ENCODE measurements at places on chromosomes 1 and 21.

DNA sequence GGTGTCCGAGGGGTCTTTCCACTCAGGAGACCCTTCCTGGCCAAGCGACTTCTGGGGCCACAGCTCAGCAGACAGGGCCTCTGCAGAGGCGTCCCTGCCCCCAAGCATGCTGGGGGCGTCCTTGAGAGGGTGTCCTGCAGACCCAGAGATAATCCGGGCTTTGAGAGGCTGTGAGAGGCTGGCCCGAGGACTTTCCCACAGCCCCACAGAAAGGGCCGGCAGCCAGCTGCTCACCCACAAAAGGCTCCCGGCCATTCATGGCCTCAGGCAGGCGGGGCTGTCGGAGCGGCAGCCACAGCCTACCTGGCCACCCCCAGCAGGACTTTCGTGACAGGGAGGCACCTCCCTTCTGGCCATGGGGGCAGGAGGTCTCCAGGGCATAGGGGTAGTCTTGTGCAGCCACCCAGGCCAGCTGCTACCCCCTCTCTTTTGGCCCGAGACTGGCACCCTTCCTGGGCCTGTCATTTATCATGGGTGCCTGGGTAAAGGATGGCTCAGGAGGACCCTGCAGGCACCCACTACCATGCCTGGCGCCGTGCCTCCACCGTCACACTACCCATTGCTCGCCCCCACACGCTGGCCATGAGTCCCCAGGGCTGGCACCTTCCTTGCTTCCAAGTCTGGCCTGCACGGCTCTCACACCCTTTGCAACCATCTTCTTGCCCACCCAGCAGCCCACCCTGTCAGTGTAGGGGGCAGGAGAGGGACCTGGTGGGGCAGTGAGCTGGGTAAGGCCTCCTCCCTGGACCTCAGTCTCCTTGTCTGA, 11.1 kb upstream of the TNFRSF14 start:
- no peak for DNase-seq

- DNase-seq: no peak
Observed at GRCh38 chr1:236576004-236576403, 28.3 kb downstream of the HEATR1 start.

DNA sequence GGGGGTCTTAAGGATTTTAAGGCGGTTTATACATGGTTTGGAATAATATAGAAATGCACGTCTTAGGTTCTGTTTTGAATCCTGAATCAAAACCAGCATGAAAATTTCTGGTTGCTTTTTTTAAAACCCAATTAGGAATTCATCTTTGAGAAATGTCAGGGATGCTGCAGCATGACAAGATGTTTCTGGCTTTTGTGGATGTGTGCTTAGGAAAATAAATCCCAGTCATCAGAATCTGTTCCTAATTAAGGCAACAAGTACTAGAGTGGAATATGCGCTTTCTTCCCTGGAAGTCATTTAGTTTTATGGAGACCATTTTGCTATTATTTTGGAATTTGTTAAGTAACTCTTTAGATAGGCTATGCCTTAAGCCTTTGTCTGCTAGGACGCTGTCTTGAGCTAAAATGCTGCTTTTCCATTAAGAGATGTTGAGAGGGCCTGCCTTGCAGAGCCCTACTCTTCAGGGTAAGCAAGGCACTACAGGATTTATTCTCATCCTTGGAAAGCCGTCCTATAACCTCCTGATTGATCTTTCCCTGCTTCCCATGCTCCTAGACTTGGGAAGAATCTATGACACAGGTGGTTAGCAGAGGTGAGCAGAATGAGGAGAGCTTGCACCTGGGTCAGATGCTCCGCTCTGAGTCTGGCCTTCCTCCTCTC, 332.8 kb downstream of the DISC1 start:
- no peak for DNase-seq

DNA sequence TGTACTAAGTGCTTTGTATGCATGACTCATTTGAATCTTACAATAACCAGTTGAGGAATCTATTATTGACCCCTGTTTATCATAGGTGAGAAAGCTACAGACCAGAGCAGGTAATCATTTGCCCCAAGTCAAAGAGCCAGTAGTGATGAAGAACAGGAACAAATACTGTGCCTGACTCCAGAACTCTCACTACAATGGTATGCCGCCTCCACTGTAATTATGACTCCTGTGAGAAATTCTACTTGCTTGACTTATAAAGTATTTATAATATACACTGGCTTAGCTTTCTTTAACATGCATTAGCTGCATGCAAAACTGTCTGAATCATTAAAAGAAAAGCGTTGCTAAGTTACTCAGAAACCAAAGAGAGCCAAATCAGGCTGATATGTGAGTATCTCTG, 92.6 kb downstream of the ZNF281 start:
- DNase-seq: no peak

DNA sequence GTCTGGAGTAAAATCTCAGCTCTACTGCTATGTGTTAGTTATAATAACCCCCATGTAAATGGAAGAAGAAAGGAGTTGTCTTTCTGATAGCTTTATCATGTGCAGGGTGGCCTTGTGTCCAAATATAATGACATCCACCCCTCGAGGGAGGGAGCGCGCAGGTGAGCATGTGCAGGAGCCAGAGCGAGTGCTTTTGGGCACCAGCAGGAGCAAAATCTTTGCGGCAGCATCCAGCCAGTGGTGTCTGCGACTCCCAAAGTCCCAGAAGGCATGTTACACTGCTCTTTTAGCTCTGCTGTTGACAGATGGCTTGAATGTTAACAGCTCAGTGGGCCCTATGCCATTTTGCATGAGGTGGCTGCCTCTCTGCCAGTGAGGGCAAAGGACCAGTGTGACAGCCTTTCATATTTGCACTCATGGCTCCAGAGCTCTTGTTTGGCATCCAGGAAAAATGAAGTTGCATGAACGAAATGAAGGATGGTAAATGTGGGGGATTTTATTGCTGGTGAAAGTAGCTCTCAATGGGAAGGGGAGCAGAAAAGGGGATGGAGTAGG, 146.7 kb downstream of the HMCN1 start:
- DNase-seq: no peak

DNA sequence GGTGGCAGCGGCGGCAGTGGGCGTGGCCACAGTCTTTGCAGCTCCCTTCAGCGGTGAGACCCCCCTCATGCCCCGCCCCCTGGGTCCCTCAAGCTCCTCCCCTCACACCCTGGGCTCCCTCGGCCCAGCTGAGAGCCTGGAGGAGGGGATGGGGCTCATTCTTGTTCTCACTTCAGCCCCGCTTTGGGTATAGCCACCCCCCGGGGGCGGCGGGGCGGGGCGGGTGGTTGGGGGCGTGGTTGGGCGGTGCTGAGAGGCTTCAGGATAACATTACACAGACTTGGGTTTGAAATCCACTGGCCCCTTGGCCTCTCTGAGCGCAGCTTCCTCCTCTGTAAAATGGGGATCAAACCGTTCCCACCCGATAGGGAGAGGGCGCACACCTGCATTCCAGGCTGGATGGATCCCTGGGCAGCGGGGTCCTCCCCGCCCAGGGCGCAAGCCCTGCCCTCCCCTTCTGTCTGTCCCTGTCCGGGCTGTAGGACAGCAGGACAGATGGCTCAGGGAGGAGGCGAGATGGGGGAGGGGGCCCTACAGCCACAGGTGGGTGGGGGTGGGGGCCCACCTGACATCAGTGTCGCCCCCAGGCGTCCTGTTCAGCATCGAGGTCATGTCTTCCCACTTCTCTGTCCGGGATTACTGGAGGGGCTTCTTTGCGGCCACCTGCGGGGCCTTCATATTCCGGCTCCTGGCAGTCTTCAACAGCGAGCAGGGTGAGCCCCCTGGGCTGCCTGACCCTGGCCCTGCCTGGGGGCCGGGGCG, 5.1 kb downstream of the CLCNKA start:
- DNase-seq: peak; percentile 56

DNA sequence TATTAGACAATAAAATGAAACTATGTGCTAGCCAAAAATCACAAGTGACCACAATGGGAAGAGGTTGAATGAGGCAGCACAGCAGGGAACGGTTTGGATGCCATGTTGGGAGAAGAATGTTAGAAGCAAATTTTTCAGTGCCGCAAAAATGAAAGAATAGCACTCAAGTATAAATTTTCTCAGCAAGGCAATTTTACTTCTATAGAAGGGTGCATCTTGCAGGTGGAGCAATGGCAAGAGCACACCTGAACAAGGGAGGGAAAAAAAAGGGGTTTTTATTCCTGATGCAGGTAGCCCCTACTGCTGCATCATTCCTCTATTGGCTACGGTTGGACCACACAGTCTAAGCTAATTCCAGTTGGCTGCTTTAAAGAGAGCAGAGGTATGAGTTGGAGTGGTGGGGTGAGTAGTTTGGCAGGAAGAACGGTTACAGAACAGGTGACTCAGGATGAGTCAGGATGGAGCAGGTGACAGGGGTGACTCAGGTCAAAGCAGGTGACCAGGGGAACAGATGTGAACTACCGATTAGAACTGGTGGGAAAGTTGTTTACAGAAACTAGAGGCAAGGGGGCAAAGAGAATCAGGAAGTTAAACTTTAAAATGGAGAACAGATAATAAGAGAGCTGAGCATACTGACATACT, 301.1 kb upstream of the NRIP1 start:
- no peak for DNase-seq

DNA sequence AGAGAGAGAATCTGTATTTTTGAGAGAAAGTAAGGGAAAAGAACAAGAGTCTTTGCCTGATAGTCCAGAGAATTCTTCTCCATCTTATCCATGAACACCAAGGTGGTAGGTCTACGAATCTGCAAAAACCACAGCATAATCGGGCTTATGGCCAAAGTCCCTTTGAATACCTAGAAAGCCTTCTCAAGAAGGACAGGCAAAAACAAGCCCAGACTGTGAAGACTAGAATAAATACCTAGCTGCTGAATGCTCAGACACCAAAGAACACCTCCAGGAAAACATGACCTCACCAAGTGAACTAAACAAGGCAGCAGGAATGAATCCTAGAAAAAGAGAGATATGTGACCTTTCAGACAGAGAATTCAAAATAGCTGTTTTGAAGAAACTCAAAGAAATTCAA, 79.2 kb downstream of the HFM1 start:
- DNase-seq: no peak

DNA sequence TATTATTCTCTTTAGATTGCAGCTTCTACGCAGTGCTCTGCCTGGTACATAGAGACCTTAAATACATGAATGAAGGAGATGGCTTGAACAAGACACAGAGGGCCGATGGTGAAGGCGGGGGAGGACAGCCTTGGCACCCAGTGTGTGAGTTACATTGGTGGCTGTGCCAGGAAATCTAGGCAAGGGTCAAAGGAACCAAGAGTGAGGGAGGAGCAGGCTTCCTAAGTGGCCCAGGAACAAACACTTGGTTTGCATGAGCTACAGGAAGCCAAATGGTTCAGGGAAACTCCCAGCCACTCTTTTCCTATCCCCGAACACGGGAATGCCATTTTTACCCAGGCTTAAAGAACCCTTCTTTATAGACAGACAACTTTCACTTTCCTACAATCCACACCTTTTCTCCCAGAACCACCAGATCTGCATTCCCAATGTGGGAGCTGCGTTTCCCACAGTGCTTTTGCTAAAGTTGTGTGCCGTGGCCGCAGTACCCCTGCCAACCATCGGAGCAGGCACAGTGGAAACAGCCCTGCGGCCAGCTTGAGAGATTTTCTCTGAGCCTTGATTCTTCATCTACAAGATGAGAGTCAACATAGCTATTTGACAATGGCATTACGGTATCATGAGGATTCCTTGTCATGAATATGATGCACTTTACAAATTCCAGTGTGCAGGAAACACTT, 3.5 kb upstream of the CLEC20A start:
- no peak for DNase-seq

GRCh38 chr1:9128166-9128519, 759 bp downstream of the GPR157 start:
- DNase-seq: no peak

- no peak for DNase-seq
Observed at GRCh38 chr1:230694991-230695390, 18.9 kb downstream of the AGT start.

- DNase-seq: no peak
Observed at GRCh38 chr1:50971748-50972305, 1.8 kb downstream of the CDKN2C start.

DNA sequence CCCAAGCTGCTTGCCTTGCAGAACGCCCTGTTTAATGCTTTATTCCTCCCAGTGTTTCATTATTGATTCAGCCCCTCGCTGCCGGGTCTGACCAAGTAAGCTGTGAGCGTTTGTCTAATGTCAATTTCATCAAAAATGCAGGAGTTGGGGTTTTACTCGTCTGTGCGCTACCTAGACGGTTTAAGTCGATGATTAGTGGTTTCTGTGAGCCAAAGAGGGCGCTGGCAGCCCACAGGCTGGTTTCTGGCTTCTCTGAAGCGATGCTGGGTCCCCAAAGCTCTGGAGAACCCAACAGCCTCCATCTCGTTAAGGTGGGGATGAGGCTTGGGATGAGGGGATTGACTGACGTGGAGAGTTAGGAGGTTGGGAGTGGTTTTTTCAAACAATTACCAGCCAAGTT, 102.9 kb downstream of the SYF2 start:
- DNase-seq: no peak

DNA sequence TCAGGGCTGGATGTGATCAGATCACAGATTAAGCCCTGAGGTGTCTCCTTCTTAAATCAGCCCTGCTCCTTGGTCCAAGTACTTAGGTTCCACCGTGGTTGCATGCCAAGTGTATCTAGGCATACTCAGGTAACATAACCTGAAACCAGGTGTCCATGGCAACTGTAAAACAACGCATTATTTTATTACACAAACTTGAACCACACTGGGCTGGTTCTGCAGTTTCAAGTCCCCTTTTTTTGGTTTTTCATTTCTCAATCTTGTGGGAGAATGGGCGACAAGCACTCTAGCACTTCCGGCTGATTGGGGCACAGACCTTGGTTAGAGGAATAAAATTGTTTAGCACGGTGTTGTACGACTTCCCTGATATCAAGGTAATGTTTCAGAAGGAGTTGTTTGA, 65.2 kb downstream of the GBP6 start:
- no peak for DNase-seq

All from stimulated activated CD4-positive, alpha-beta T cell treated with anti-CD3 and anti-CD28 coated beads, Interleukin-4, amount 100 ng/mL, for 1 hour (primary cell).